Inflammatory macrophage (primary cell): ENCODE measurements at places on chromosomes 13 and 19.

DNA sequence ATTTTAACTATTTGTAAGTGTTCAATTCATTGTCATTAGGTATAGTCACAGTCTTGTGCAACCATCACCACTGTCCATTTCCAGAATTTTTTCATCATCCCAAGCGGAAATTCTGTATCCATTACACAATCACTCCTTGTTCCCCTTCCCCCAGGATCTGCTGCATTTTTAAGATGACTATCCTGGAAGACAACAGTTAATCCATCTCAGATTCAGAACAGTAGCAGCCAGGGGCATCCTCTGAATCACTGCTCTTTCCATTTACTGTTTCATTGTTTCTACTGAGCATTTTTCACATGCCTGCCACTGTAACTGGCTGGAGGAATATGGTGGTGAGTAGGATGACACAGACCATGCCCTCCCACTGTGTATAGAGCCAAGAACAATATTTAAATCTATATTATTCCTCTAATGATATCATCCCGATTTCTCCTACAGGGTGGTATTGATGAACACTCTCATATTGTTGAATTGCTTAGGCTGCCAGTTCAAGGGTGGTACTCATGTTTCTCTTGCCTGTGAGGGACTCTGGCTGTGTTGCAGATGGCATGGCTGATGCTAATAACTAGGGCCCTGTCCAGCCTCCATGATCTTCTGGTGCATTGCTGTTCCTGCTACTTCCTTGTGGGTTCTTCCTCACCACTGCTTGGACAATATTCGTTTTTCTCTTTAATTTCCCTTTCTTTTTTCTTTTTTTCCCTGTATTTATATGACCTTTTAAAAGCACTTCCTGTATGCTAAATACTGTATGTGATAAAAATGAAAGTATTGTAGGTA, 59.0 kb downstream of the WDFY2 start:
- peak; percentile 24 for DNase-seq

DNA sequence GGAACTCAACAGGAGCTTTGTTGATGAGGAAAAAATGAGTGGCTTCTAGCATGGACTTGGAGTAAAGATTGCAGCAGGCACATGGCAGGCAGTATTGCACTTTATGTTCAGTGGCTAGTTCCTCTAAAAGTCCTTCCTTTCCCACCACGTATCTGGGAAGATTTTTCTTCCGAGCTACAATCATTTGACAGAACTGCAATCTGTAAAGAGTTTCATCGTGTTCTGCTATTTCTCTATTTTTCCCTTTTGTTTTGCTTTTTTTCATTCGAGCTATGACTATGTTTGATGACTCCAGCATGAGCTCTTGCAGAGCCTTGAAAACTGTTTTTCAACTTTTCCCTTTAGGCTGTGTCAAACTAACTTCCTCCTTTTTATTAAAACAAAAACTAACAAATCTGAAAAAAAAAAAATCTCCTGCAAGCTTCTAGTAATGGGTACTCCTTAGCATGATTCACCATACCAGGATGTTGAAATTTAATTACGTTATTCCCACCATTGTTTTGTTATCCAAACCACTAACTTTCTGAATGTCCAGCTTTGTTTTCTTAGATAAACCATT, 12.3 kb downstream of the CLDN10 start:
- peak; percentile 94 for DNase-seq

DNA sequence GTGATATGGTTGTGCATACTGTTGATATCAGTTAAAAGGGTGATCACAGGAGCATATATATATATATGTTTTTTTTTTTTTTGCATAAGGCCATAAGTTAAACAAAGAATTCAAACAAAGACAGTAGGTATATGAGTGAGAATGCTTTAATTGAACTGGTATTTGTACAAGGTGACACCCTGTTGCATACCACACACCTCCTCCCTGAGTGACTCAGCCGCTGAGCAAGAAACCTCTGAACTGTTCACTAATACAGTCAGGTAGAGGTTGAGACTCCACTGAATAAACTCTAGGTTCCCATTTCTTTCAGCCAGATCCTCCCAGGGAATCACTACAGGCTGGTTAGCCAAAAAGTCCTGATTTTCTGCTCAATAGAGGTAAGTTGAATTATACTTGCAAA, at the start of gene SCEL:
Gene SCEL (plus strand): TSS at position 259 of the 400 bp plus-strand sequence. CDS start 20,170 bp downstream, outside the sequence.
- DNase-seq, result no peak

- DNase-seq, result no peak
Observed at GRCh38 chr19:39356073-39356472, 13.9 kb downstream of the SAMD4B start.

- peak; percentile 53 for DNase-seq
Observed at GRCh38 chr13:100234524-100235136, 145.7 kb downstream of the PCCA start.

GRCh38 chr13:33615436-33615835, 202.5 kb upstream of the RFC3 start:
- no peak for DNase-seq

DNA sequence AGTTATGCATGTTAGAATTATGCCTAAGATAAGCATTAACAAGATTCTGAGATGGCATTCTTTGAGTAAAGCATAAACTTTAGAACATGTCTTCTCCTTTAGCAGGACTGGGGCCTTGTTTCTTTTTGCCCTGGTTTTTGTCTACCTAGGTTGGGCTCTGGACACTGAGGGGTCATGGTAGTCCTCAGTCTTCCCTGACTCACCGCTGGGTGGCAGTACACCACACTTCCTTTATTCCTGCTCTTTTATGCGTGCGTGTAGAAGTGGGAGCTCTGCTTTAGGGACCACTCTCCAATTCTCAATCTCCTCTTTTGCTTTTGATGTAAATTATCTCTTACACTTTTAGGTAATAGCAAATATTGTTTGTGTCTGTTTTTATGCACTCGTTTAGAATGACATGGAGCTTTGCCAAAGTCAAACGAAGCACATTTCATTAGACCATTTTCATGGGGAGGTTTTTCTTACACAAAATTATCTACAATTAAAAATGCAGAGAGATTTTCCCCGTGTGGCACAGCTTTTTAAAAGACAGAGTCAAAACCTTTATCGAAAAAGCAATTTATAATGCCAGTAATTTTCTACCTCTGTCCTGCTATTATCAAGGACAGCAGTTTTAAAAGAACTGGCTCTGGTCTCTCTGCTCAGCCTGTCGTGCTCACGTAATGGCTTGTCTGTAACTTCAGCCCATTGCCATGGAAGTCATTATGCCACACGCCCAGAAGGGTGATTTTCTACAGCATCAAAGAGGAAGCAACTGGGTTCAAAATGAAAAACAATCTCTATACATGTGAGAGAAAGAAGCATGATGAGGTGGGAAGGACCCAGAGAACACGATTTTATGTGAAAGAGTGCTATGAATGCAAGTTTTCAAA, 413.9 kb downstream of the COG6 start:
- peak; percentile 59 for DNase-seq

GRCh38 chr19:18320865-18321733, 1.8 kb downstream of the LSM4 start:
- peak; percentile 72 for DNase-seq

DNA sequence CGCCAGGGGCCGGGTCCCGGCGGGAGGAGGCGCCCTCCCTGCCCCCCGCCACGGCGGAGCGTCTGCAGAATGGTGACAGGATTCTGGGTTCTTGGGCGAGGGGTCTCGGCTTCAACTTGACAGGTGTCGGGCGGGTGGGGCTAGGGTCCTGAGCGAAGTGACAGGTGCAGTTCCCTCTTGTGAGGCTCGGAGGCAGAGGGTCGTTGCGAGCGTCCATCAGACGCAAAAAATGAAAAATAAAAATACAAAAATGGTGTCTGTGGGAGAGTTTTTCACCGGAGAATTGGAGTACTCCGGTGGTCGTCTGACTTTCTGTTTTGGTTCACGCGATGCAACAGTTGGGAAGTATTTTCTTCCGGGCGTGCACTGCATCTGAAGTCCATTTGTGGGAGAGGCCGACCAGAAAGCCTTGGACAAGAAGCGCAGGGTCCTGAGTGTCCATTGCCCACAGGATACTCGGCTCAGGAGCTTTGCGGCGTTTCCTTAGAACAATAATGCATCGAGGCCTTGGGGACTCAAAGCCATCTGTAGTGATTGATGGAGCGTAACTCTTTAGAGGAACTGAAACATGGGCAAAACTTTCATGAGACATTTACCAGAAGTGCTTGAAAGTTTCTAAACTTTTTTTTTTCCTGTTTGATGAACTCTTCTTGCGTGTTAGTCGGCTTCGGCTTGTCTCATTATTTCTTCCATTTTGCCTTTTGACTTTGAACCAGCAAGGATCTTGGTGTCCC, 759 bp downstream of the RB1 start:
- peak; percentile 55 for DNase-seq

DNA sequence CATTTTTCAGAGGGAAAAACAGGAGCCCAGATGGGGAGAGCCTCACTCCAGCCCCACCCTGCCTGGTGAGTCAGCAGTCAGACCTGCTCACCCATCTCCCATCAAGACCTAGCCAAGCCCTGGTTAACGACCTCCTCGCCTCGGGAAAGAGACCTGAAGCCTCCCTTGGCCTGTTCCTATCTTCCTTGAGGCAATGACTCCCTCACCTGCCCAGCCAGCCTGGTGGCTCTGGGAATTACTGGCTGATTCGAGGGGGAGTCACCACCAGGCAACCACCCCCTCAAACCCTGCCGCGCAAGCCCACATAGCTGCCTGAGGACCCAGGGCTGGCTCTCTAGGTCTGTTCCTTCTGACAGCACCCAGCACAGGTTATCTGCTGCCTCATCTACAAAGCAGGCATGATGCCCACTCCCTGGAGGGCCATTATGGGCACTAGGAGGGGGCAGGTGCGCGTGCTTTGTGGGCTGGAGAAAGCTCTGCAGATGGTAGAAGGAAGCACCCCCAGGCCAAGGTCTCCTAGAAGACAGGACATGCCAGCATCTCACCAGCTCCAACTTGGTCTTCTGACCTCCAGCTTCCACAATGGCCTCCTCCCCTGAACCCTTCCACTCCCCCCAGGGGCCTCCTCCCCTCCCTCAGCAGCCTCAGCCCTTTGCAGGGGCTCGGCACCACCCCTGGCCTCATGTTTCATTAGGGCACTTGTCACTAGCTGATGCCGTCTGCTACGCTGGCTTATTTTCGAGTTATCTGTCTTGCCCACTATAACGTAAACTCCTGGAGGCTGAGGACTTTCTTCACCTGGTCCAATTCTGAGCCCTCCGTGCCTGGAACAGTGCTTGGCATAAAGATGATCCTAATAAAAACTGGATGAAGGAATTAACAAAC, 10.4 kb downstream of the DEDD2 start:
- no peak for DNase-seq

- no peak for DNase-seq
Observed at GRCh38 chr13:84243340-84243739, 361.1 kb upstream of the SLITRK1 start.

GRCh38 chr19:32580353-32580900, 563 bp upstream of the PDCD5 start:
- no peak for DNase-seq

DNA sequence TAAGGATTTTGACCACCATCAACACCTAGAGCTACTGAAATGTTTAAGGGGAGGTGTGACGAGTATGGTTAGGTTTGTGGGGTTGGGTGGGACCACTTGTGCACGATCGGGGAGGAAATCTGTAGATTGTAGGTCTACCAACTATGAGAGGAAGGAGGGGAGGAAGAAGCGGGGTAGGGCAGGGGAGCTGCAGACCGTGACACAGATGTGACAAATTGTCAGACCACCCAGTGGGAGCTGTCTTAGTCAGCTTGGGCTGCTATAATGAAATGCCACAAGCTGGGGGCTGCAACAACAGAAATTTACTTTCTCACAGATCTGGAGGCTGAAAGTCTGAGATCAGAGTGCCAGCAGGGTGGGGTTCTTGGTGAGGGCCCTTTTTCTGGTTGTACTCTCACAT, 62.2 kb upstream of the ARGLU1 start:
- no peak for DNase-seq
